DMS79 treated with DMSO at 0.1 percent for 48 hours (cell line): ENCODE measurements at places on chromosomes 12 and 14.

DNA sequence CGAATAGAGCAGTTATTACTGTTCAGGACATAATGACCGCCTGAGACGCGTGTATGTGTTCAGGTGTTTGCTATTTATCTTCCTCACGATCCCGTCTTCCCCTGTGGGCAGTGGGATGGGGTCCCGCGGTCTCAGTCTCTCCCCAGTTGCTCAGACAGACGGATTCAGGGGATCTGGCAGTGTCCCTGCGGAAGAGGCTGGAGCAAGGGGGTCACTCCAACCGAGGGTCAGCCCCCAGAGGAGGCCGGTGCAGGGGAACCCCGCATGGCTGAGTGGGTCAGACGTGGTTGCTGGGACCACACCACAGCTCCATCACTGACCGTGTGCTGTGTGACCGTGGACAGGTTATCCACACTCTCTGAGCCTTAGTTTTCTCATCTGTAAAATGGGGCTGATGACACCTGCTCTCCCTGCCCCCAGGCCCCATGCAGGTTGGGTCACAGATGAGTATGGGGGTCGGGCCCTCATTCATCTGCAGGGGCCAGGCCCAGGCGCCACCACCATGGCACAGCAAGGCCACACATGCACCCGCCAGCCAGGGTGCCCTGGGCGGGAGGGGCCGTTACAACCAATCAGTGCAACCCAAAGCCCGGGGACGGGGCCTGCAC lies 5.2 kb downstream of the MMP17 start:
- DNase-seq, result no peak

GRCh38 chr14:71753126-71753830 lies 179.0 kb upstream of the RGS6 start:
- peak; percentile 99 for DNase-seq

GRCh38 chr14:104247336-104248202 lies 109.2 kb downstream of the KIF26A start:
- DNase-seq, result no peak

- no peak for DNase-seq
Observed at GRCh38 chr12:113424915-113425823, 3.0 kb downstream of the SDSL start.

DNA sequence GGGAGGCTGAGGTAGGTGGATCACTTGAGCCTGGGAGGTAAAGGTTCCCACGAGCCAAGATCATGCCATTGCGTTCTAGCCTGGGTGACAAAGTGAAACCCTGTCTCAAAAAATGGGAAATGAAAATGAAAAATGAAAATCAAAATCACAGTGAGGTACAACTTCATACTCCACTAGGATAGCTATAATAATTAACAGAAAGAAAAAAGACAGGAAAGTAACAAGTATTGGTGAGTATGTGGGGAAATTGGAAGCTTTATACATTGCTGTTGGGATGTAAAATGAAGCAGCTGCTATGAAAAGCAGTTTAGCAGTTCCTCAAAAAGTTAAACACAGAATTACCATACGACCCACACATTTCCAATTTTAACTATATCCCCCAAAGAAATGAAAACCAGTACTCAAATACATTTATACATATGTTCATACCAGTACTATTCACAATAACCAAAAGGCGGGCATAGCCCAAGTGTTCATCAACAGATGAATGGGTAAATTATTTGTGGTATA lies 22.2 kb downstream of the SGPP1 start:
- no peak for DNase-seq

- no peak for DNase-seq
Observed at GRCh38 chr14:88668448-88669116, 105.7 kb downstream of the ZC3H14 start.

DNA sequence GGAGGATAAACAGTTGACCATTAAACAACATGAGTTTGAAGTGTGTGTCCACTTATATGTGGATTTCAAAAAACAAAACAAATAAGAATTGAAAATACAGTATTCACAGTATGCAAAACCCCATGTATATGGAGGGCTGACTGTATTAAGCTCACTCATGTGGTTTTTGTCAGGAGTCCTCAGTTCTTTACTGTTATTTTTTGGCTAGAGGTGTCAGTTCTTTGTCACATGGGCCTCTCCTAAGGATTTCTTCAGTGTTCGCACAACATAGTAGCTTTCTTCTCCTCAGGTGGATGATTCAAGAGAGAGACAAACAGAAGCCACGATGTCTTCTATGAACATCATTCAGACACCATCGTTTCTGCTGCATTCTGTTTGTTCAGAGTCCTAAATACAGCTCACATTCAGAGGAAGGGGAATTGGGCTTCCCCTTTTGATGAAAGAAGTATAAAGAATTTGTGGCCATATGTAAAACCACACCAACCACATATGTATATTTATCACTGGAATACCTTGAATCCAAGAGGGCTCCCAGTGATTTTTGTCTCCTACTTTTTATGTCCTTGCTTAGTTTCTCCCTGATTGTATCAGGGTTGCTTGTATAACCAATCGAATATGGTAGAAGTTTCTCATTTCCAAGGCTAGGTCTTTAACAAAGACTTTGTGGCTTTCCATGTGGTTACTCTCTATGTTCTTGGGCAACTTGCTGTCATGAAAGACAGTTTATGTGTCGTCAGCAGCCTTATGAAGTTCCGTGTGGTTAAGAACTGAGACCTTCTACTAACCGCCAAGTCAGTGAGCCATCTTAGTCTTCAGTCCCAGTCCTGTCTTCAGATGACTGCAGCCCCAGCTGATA lies 18.9 kb downstream of the MNAT1 start:
- no peak for DNase-seq

GRCh38 chr12:55741931-55742680 lies 816 bp upstream of the GDF11 start:
- DNase-seq, result no peak

- peak; percentile 78 for DNase-seq
Observed at GRCh38 chr14:56149995-56150394, 31.8 kb downstream of the PELI2 start.

DNA sequence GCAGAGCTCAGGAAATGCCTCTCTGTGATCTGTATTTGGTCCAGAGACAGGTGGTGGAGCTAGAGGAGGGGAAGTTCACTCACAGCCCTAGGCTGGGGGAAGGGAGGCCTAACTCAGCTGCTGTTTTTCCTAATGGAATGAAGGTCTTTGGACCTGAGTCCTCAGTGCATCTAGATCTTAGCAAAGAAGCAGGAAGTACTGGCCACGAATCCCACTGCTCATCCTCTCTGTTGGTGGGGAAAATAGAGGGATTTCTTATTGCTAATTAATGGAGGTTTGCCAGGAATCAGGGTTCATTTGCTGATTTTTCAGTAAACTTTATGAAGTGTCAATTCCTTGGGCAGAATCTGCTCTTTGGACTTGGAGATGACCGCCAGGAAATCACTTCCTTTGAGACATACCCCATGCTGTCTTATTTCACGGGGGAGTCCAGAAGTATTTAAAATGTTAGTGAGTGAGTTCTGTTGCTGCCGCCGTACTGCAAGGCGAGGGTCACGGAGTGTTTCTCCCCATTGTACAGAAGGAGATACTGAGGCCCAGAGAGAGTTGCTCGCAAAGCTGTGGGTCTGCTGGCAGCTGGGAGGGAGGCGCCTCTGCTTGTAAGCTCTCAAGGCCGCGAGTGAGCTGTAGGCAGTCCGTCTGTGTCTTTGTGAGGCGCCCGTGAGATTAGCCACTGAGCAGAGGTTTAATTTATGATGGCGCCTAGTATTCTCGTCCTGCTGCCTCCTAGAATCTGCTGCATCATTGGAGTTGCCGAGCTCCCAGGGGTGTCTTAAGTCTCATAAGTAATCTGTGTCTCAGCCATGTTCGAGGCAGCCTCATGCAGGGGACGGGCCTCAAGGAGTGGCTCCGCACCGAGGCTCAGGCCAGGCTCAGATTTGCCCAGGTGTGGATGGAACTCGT lies 88.2 kb downstream of the TSPAN9 start:
- no peak for DNase-seq

DNA sequence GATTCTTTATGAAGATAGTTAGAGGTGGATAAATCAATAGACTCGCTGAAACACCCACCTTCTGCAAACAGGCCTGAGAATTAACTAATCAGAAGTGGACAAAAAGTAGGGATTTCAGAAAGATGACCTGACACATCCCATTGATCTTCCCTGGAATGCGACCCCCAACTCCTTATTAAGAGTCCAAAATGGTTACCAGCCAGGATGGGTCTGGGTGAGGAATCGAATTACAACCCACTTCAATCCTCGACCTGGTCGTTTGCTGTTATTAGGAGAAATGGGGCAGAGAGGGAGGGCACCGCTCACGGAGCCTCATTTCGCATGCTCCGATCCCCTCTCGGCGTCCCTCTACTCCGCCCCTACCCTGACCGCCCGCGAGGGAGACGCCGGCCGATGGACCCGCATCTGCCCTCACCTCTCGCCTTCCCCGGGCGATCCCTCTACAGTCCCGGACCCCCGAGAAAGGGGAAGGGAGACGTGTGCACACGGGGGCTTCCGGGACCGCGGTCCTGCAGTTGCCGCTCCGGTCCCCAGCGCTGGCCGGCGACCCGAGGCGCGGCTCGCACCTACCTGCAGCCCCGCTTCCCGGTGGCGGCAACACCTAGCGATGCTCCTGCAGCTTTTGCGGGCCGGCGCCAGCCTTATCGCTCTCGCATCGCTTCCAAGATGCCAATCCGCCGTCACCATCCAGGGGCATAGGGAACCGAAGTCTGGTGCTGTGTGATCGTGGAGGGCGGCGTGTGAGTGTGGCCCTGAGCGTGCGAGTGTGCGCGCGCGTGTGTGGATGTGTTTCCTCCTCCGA lies 69.3 kb upstream of the USP15 start:
- no peak for DNase-seq

DNA sequence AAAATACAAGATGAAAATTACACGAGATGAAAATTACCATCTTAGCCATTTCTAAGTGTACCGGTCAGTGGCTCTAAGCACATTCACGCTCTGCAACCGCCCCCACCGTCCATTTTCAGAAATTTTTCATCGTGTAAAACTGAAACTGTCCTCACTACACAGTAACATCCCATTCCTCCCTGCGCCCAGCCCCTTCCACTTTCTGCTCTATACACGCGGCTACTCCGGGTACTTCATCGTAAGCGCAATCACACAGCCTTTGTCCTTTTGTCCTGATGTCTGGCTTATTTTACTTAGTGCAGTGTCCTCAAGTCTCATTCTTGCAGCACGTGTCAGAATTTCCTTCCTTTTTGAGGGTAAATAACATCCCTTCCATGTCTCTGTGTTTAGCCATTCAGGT lies 3.6 kb upstream of the GPR132 start:
- no peak for DNase-seq

GRCh38 chr14:103910984-103911383 lies 17.3 kb upstream of the TDRD9 start:
- no peak for DNase-seq

DNA sequence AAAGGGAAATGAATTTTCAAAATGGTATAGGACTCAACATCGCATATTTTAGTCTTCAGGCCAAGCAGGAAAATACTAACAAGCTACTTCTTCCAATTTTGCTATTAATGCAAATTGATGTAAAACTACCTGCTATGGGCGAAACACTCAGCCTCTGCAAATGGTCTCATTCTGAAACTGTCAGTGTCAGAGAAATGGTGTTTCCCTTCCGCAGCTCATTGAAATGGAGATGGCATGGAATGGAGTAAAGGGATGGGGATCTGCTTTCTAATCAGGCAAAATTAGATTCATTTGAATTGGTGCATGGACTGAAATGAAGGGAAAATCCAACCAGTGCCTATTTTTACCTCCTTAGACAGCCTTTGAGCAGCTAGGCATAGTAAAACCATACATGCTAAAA lies 80.4 kb upstream of the EEA1 start:
- DNase-seq, result no peak

- no peak for DNase-seq
Observed at GRCh38 chr12:25957793-25958427, 572 bp upstream of the RASSF8 start.

DNA sequence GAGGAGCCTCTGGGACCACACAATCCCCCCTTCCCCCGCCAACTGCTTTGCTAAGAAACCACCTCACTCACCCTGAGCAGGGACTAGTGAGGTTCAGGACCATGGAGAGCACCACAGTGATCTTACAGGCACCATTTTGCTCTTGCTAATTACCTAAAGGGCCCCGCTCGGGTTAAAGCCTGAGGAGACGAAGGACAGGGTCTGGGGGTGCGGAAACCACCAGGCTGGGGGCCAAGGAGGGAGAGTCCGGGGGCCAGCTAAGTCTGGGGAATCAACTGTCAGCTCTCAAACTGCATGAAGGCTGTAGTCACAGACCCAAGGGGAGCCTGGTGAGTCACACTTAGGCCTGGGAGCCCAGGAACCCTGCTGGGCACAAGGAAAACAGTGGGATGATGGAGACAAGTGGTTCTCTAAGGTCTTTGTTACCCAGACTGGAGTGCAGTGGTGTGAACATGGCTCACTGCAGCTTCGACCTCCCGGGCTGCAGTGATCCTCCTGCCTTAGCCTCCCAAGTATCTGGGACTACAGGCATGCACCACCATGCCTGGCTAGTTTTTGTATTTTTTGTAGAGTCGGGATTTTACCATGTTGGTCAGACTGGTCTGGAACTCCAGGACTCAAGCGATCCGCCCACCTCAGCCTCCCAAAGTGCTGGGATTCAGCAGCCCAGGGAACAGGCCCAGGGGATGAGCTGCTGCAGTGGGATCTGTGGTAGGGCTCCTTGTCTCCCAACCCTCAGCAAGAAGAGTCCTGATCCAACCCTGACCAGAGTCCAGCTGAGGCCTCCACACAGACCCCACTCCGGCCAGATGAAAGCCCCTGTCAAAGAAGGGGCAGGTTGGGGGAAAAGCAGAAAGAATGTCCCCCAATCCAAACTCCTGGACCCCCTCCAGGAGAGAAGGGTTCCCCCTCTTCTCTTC lies 98.8 kb downstream of the CALM1 start:
- no peak for DNase-seq

GRCh38 chr14:99571303-99571986 lies 32.6 kb downstream of the CCDC85C start:
- peak; percentile 98 for DNase-seq

- no peak for DNase-seq
Observed at GRCh38 chr12:85152311-85152729, 116.2 kb downstream of the LRRIQ1 start.

- no peak for DNase-seq
Observed at GRCh38 chr14:71400871-71401321, 493.6 kb downstream of the PCNX1 start.

DNA sequence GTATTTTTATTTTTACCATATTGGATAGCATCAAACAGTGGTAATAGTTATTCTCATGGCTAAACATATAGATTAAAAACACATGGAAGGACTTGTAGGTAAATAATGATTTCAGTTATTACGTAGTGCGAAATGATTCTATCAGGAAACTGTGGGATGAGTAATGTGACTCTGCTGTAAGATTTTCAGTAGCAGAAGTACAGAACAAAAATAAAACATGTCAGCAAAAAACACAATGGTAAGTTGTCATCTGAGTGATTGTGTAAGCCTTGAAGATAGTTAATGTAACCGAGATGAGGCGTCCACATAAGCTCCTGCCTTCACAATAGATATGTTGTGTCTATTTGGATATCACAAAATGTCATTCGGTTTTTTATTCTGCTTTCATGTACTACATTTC lies 99.8 kb downstream of the BORCS5 start:
- DNase-seq, result no peak

GRCh38 chr12:93434256-93434865 lies 7.4 kb downstream of the UBE2N start:
- DNase-seq, result no peak
